ENCODE measurements at places on chromosomes 13 and 19.
A peak's percentile ranks its signal among the peaks of the same experiment; 100 is the strongest.

DNA sequence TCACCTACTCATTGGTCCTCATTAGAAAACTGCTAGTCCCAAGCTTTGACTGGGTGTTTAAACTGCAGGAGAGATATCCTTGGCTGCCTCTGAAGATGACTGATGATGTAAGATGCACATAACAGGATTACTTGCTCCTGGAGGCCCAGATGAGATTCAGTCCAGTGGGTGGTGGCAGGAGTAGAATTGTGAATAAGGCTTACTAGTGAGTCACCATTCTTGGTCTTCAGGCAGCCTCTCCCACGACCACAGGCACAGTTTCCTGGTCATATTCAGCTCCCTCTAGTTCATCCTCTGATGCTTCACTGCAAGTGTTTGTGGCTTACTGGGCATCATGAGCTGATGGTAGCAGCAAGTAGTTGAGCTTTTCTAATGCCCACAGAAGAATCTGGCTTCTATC is 12.1 kb downstream of the SERTM1 start:
- DNase-seq = no peak

DNA sequence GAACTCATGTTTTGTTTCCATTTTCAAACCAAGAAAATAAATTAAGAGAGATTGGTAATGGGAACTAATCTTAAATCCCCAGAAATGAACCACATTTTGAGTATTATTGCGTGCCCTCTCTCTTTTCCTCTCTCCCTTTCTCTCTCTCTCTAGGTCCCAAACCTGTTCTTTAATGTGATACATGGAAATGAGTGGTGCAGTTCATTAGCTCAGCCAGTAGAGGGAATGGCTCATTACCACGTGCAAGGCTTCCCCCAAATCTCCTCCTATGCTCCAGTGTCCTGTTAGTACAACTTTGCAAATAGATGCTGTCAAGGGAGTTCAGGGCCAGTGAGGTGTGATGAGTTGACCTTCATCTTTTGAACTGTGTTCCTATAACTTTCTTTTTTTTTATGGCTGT is 178.4 kb downstream of the FGF9 start:
- peak; percentile 42 for DNase-seq

GRCh38 chr19:51803967-51804366 is 9.0 kb downstream of the FPR3 start:
- DNase-seq = no peak

DNA sequence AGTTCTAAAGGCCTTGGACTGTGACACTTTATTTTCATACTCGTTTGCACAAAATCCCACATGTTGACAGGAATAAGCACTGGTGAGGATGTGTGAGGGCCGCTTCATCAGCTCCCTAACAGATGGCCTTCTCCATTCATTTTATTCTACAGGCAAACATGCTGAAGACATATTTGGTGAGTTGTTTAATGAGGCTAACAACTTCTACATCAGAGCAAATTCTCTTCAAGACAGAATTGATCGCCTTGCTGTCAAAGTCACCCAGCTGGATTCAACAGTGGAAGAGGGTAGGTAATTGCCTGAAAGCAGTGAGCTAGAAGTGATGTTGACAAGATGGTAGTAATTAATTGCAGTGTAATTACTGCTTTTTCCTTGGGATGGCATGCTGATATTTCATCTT is 95.7 kb downstream of the GPR12 start:
- no peak for DNase-seq

DNA sequence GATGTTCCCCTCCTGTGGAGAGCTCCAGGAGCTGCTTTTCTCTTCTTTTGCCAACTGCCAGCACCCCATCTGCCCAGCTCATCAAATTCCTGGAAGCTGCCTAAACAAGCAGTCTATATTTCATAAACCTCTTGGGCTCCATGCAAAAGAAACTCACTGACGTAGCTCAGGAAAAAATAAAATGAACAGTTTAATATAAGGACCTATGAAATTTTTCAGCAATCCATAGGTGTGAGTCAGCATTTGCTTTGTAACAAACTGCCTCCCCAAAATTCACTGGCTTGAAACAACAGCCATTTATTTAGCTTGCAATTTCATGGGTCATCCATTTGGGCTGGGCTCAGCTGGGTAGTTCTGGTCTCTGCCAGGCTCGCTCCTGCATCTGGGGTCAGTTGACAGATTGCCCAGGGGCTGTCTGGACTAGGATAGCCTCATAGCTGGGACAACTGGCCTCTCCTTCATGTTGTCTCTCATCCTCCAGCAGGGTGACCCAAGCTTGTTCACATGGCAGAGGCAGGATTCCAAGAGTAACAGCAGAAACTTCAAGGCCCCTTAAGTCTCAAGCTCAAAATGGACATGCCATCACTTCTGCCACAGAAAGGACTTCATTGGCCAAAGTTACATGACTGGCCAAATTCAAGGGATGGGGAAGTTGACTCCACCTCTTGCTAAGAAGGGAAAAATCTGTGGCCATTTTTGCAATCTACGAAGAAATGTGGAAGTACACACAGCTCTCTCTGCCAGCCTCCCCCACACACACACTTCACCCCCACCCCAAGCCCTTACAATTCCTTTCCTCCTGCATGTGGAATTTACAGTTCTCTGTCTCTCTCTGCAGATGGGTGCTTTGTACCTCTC is 7.9 kb upstream of the PVR start:
- no peak for DNase-seq

DNA sequence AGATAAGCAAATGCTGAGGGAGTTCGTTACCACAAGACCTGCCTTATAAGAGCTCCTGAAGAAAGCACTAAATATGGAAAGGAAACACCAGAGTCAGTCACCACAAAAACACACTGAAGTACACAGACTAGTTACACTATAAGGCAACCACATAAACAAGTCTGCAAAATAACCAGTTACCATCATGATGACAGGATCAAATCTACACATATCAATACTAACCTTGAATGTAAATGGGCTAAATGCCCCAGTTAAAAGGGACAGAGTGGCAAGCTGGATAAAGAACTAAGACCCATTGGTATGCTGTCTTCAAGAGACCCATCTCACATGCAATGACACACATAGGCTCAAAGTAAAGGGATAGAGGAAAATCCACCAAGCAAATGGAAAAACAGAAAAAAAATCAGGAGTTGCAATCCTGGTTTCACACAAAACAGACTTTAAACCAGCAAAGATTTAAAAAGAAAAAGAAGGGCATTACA is 26.6 kb downstream of the CCDC122 start:
- no peak for DNase-seq

DNA sequence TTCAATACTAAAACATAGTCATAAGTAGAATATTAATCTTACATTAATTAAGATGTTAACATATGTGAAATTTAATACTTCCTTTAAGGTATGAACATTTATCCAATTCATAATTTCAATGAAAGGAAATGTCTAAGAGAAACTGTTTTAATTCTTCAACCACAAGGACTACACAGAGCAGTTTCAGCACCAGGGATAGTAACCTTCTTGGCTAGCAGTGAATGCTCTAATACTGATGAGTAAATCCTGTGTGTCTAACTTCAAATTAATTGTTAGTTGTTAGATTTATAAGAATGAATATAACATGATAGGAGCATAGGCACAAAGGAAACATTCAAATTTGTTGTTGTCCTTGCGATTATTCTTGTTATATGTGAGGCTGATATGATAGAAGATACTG is 15.6 kb upstream of the NBEA start:
- no peak for DNase-seq

GRCh38 chr13:69324090-69324886 is 783.3 kb upstream of the ATXN8OS start:
- no peak for DNase-seq

DNA sequence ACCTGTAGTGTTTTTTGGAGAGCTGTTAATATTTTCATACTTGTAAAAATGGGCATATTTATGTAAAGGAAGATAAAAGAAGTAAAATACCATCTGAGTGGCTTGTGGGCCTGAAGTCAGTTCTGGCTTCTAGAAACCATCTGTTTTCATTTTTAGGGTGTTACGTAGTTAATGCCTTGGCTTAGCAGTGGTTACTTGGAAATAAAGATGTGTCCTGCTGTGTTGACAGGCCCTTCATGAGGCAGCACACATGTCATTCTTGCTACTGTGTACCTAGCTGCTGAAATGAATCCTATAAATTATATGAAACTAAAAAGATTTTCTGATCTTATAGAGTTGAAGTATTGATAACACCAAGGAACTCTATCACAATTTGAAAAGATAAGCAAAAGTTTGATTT is 16.0 kb downstream of the ILF3 start:
- no peak for DNase-seq

GRCh38 chr13:94181461-94182107 is 297.9 kb downstream of the DCT start:
- DNase-seq = no peak

- DNase-seq = no peak
These were observed 68.6 kb downstream of the RASA3 start for GRCh38 chr13:114063545-114064449.

DNA sequence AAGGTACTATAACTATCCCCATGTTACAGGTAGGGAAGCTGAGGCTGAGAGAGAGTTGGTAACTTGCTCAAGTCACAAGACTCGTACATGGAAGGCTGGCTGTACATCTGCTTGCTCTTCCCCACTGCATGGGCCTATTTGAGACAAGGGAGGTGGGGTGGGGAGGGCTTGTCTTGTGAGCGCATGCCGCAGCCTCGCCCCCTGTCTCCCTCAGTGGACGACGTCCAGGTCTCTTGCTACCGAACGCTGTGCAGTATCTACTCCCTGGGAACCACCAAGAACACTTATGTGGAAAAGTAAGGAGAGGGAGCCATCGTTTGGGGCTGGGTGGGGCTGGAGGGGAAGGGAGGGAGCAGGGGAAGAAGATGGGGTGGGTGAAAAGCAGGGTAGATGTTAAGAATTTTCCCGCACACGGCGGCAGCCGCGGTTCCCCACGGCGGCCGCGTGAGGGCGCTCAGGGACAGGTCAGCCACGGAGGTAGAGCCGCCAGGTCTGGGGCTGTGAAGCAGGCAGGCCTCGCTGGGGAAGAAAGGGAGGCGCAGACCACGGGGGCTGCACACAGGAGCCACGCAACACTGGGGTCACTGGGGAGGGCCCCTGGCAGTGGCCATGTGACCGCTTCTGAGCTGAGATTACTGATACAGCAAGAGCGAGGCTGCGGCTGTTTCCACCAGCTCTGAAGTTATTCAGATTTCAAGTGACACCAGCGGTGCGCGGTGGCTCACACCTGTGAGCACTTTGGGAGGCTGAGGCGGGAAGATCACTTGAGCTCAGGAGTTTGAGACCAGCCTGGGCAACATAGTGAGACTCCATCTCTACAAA is 81.5 kb downstream of the RYR1 start:
- peak; percentile 80 for DNase-seq

DNA sequence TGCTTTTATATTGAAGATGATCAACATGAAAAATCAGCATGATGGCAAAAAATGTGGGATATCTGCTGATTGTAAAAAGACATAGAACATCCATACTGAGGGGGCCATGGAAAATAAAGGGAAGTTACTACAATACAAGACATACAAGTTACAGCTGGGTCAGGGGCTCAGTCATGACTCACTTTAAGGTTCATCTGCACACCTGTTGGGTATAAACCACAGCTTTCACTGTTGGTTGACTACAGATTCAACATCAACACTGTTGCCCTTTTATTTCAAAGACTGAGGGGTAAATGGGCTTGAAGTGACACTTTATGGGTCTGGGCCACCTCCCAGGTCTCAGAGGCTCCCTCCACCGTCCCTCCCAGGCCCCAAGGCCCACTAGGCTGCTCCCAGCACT is 98.1 kb upstream of the IRS2 start:
- no peak for DNase-seq

GRCh38 chr13:73556902-73557301 is 498.1 kb downstream of the KLF5 start:
- no peak for DNase-seq

- no peak for DNase-seq
These were observed 3.6 kb downstream of the DYRK1B start for GRCh38 chr19:39830406-39830805.

DNA sequence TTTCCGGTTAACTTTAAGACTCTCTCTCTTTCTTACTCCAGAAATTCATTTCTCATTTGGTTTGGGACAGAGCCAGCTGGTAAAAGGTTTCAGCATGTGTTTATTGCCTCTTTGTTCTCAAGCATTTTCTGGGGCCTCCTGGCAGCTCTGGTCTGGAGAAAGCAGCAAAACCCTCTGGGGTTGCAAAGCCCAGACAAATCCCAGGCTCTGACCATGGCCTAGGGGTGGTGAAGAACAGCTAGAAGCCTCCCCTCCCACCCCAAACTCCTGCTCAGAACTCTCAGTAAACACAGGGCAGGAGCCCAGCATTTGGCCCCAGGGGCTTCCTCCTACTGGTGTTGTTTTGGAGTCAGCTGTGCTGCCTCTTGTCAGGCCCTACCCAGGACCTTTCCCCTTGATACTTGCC is 124.2 kb upstream of the SERP2 start:
- no peak for DNase-seq

DNA sequence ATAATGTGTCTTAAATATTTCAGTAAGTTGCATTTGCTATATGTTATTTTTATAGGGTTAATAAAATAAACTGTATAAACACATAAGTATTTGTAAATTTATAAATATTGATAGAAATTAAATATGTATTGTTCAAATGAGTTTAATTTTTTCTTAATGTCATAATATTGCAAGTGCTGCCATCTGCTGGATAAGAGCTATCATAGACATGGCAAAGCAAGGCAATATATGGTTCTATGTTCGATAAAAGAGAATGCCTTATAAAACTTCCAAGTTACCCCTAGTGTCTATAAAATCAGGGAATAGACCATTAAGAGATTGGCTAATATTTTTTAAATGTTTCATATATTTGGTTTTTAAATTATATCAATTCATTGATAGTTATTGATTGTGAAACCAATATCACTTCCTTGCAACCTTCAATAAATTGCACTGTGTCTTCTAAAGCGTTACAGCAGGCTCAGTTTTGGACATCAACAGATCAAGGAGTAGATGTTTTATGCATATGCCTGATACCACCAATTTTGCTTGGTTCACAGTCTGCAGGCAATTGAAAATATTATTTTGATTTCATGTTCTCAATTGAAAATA is 29.0 kb upstream of the SLITRK6 start:
- peak; percentile 1 for DNase-seq

DNA sequence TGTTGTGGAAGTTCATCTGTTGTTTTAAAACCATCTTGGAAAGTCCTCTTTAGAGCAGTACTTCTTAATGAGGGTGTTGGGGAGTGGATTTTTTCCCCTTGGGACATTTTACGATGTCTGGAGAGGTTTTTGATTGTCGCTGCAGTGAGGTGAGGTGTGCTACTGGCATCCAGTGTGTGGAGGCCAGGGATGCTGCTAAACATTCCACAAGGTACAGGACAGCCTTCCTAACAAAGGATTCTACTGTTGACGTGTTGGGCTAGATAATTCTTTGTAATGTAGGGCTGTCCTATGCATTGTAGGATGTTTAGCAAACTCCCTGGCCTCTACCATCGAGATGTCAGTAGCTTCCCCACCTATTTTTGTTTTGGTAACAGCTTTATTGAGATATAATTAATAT is 33.3 kb downstream of the NAA16 start:
- DNase-seq = no peak

- DNase-seq = no peak
These were observed 64.9 kb downstream of the KL start for GRCh38 chr13:33080972-33081590.

GRCh38 chr19:47411101-47411500 is 8.2 kb downstream of the MEIS3 start:
- DNase-seq = no peak
